ENCODE measurements at places on chromosomes 7 and 10.

DNA sequence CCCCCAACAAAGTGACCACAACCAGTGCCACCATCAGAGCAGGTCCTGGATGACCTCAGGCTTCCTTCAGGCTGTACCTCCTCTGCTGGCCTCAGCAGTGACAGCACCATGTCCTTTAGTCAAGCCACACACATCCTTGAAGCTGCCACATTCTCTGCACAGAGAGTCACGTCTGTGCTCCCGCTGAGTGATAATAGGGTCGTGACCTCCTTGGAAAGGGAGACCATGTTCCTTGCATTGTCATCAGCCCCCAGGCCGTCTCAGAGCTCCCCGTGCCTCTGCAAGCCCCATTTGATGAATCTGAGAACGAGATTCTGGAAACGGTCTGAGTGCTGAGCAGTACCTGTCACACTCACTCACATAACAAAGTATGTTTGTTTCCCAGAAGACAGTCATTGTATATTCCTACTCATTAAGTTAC is 106.5 kb upstream of the PRR15 start:
- no peak for DNase-seq

DNA sequence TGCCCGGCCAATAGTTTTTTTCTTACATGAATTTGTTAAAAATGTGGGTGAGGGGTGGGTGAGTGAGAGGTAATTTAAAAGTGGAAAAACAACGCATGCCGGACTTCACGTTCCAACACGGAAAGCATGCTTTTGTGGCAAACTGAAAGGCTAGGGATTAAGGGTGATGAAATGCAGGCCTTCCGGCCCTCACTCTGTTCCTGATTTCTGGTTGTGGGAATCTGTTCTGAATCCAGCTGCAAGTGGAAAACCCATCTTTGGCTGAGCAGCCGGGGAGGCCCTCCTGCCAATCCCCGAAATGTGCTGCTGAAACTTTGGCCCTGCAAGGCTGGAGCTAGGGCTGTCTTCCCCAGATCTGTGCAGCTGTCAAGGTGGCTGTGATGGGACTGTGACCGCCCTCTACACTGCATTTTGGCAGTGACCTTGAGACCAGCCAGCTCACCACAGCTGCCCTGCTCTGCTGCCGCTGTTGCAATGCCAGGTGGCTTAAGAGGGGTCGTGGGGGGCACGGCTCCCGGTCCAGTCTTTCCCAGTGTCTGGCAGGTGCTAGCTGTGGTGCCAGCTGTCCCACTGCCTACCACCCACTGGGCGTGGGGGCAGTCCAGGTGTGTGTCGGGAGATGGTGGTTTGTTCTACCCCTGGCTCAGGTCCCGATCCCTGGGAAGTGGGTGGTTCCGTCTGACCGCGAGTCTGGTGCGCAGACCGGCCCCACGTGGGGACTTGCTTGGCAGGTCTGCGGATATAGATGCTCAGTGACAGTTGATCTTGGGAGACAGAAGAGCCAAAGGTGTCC is 39.0 kb downstream of the TET1 start:
- DNase-seq: no peak

DNA sequence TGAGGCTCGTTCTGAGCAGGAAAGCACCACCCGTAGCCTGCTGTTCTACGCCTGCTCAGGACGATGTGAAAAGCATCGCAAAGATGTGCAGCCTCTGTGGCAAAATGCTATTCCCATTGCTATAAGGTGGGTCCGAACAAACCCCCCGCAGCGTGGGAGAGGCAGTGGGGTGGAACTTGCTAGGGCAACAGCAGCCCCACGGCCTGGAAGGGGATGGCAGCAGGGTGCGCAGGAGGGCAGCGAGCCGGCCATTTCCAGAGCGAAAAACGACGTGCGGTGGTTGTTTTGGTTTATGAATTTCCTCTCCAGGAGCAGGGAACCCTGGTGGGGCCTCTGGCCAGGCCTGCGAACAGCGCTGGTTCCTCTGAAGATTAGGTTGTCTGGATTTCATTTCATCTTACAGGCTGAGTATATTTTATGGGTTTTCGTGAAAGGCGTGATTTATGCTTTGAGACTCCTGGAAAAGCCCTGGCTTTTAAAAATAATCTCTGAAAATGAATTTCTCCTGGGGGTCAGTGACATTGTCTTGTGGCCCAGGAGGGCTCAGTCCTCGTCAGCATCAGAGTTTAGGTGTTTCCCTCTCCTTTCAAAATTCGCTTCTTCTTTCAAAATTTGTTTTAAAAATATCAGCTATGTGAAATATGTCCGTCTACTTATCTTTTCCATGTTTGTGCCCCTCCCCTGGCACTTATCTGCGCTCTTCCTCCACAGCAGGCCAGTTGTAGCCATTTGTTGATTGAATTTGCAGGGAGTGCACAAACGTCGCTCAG is 42.3 kb upstream of the UBE3C start:
- no peak for DNase-seq

GRCh38 chr10:456486-456885 is 233.0 kb downstream of the DIP2C start:
- no peak for DNase-seq

- DNase-seq: no peak
These were observed 17.2 kb upstream of the GPR158 start for GRCh38 chr10:25157650-25158049.

GRCh38 chr10:112421731-112422130 is 25.0 kb downstream of the ZDHHC6 start:
- DNase-seq: no peak

DNA sequence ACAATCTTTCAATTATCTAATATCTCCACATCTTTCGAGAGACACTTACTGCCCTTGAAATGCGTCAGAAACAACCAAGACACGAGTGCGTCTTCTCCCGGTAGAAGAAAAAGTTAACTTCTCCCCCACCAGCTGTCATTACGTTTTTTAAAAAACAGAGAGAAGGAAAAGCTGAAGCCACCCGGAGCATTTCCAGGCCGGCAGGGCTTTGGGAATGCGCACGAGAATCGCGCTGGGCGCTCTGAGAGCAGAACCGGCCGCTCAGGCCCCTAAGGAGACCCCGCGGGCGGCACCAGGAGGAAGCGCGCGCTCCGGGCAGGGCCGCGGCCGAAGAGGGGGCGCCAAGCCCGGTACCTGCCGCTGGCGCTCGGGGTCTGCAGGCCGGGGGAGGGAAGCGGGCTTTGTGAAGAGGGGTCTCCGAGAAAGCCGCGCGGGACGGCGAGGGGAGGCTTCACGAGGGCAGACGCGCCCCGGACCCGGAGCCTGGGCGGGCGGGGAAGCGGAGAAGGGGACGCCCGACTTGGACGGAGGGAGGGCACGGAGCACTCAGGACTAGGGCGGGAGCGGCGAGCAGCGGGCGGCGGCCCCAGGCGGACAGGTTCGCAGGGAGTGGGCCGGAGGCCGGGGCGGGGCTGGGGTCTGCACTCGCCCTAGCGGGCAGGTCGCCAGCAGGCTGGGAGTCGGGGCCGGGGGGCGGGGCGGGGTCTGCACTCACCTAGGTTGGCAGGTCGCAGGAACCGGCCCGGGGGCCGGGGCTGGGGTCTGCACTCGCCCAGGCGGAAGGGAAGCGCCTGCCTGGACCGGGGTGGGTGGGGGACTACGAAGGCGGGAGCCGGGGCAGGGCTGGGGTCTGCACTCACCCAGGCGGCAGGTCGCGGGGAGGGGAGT is 932 bp downstream of the ESYT2 start:
- DNase-seq: no peak

- DNase-seq: peak; percentile 6
These were observed 62.0 kb downstream of the BBS9 start for GRCh38 chr7:33191340-33191739.

DNA sequence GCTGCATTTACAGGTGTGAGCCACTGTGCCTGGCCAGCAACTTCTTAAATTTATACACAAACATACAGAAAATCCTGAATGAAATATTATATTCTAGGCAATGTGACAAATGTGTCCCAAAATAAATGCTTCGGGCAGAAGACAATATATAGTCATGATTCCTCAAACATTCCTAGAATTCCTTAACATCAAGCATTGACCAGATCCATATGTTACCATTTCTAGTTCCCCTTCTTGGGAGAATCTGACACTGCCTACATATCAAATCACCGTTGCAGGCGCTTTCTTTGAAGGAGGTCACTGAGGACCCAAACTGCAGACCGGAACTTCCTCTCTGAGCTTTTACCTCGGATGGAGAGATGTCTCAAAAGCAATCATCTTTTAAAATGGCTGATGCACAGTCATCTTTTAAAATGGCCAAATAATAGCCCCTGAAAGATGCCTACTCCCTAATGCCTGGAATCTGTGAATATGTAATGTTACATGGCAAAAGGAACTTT is 323.5 kb downstream of the PHF14 start:
- no peak for DNase-seq

DNA sequence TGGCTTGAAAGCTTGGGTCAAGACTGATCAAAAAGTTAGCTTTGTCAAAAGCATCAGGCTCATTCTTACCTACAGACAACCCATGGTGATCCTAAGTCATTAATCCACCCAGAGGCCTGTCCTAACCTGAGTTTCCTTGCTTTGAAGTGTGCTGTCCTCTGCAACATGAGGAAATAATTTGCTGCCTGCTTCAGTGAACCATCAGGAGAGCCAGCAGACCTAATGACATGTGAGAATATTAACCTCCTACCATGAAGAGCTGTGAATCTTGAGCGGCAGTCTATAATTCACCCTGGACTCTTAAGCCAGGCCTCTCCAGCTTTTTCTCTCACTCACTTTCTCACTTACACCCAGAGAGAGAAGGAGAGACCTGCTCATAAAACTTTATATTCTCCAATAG is 590.0 kb downstream of the LRMDA start:
- no peak for DNase-seq

- no peak for DNase-seq
These were observed 142.5 kb downstream of the WDR37 start for GRCh38 chr10:1198453-1199344.

- DNase-seq: no peak
These were observed 134.4 kb downstream of the SLC16A9 start for GRCh38 chr10:59575269-59575668.

- DNase-seq: no peak
These were observed 497.8 kb upstream of the NRP1 start for GRCh38 chr10:33832124-33832787.

GRCh38 chr7:131039836-131040235 is 287.8 kb upstream of the MKLN1 start:
- no peak for DNase-seq

DNA sequence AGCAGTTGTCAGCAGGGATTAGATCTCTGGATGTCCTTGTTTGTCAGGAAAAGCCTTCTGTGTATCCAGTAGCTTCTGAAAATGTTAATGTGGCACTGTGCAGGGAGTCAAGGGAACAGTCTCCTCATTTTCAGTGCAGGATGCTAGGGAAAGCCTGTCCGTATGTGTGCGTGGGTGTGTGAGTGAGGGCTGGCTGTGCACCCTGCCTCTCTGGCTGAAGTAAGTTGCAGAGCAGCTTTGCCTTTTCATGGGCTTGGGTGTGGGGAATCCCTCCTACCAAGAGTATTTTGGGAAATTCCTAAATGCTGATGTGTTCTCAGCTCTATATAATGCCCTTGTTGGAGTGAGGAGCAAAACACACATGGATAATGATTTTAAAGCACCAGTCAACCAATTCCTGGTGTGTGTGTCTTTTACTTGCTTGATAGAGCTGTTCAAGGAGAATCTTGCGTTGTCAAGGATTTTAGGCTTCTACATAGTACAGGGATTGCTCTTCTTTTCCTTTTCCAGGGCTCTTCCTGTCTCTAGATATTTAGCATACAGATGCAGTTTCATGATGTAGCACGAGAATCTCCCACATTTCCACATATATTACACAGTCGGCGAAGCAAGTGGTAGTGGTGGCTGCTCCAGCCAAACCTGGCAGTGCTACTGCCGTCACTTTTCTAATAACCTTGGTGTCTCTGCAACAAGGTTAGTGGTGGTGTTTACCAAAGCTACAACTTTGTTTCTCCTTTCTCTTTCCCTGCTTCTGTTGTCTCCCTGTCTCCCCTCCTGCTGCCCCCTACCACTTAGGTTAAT is 92.8 kb downstream of the MCU start:
- no peak for DNase-seq

DNA sequence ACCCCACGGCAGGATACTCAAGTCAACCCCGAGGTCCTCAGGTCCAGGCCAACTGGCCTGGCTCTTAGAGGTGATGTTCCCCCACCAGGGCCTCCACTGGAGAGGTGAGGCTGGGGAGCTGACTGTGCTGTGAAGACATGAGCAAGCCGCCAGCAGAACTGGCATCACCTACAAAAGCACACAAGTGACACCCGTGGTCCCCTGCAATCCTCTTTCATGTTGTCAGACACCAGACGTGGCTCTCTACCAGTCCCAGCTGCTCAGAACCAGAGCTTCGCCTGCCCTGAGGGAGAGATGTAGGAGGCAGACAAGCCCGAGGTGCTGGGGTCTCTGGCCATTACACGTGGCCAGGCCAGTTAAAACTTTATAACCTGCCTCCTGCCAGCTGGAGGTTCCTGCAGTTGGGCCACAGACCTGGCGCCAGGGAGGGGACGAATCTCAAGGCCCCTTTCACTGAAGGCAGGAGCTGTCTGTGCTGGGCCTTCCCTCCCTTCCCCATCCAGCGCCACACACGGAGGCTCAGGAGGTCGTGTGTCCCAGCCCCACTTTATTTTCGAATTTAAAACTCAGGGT is 2.2 kb downstream of the COMTD1 start:
- DNase-seq: no peak

- DNase-seq: no peak
These were observed 64.5 kb downstream of the CYCS start for GRCh38 chr7:25060487-25061055.

DNA sequence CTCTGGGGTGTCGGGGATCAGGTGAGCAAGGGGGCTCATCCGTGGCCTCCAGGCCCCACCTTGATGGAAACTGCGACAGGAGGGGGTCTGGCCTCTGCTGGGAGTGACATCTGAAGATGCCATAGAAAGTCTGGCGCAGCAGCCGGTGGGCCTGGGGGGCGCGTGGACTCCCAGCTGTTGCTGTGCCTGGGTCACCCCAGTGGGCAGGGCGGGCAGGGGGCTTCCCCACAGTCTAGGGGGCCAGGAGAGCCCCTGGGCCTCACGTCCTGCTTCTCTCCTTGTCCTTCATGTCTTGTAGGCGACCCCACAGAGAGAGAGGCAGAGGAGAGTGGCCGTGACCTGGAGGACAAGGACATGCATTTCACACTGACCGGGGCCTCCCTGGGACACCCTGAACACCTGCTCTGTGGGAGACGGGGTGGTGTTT is 450.5 kb downstream of the DNAJB6 start:
- DNase-seq: no peak

DNA sequence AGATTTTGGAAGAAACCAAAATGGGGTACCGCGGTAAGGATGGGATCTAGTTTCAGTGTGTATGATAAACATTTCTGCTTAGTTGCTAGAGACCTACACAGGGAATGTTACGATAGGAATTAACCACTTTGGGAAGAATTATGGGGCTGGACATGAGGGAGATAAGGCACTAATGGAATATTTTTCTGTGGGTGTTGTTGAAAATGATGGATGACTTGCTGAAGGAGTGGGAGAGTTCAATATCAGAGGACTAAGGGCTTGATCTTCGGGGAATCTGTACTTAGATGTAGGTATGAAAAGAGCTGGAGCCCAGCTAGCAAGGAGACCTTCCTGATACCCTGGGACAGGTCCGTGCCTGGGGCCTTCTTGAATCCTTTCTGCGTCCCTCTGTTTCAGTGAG is 303.7 kb downstream of the EXOC4 start:
- no peak for DNase-seq

- no peak for DNase-seq
These were observed 8.3 kb upstream of the SLC25A13 start for GRCh38 chr7:96330193-96330592.

GRCh38 chr10:122304054-122304579 is 33.0 kb downstream of the BTBD16 start:
- DNase-seq: no peak

GRCh38 chr10:102421757-102422512 is 1.3 kb downstream of the FBXL15 start:
- no peak for DNase-seq
